Stimulated activated memory B cell treated with anti-CD40 and anti-IgM and Interleukin-4, amounts not matched to agents 10 μg/mL and 1 μg/mL and 100 μg/mL, for 72 hours (primary cell): ENCODE measurements at places on chromosomes 5 and 9.
A peak's percentile ranks its signal among the peaks of the same experiment; 100 is the strongest.

- H3K27ac ChIP-seq: no peak overlapping the region
- no peak overlapping the region for H3K4me3 ChIP-seq
- ATAC-seq: no peak
- H3K4me1 ChIP-seq: no peaks in the 10 kb centered on the region
These were observed 187.3 kb downstream of the HTR1A start for GRCh38 chr5:63774939-63775338.

DNA sequence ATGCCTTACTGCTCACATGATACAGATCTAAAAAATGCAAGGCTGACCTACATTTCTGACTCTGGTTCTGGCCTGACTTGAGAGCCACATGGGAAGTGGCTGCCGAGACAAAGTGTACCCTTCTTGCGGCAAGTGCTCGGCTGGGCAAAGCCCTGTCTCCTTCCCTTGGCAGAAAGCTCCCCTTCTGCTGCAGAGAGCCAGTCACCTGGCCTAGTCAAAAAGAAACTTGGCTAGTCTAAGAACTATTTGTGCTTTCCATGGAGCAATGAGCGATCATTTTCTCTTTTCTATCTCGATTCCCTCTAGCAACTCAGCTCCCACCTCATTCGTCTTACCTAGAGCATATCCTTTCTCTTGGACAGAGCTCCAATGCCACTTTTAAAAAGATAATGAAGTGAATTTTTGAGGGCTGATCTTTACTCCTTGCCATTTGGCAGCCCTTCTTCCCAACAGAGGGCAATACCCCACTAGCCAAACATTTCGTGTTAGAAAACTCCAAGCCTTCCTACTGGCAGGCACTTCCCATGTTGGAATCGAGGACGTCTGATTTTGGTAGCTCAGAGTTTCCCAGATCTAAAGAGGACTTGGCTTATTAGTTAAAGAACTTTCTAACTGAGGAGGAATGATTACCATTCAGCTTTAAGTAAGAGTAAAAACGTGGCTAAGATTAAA is 108.1 kb upstream of the PRRC1 start:
- peaks cover 7% of the 10 kb centered on the region for H3K4me1 ChIP-seq
- H3K27me3 ChIP-seq: peaks cover 15% of the 10 kb centered on the region
- ATAC-seq: no peak
- no peaks in the 10 kb centered on the region for H3K36me3 ChIP-seq
- H3K27ac ChIP-seq: no peak overlapping the region
- no peak overlapping the region for H3K4me3 ChIP-seq

DNA sequence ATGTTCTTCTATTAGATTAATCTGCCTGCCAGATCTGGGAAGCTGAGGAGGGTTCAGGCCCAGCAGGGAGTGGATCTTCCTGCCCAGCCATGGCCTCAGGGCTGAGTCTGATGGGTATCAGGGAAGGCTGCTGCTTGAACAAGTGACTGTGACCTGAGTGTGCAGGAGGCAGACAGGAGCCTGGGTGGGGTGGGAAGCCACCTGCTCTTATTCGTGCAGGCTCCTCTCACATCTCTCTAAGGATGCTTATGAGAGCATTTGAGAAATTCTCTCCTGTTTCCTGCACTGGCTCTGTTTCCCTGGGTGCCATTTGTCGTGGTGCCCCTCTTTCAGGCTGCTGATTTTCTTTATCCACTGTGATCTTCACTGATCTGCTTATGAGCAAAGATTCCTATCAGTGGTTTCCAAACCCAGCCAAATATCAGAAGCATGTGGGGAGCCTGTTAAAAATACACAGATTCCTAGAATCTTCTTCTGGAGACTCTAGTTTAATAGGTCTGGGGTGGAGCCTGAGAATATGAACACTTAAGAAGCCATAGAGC is 2.1 kb downstream of the RGS3 start:
- no peaks in the 10 kb centered on the region for H3K4me1 ChIP-seq
- no peak overlapping the region for H3K27ac ChIP-seq
- ATAC-seq: no peak
- no peak overlapping the region for H3K4me3 ChIP-seq
- no peaks in the 10 kb centered on the region for H3K27me3 ChIP-seq
- no peaks in the 10 kb centered on the region for H3K36me3 ChIP-seq

GRCh38 chr5:926417-927171 is 33.9 kb downstream of the TRIP13 start:
- no peaks in the 10 kb centered on the region for H3K36me3 ChIP-seq
- peaks cover 14% of the 10 kb centered on the region for H3K4me1 ChIP-seq
- H3K27me3 ChIP-seq: peaks cover 53% of the 10 kb centered on the region
- ATAC-seq: peak; percentile 42
- no peak overlapping the region for H3K27ac ChIP-seq

GRCh38 chr9:8447601-8448000 is 648.0 kb upstream of the DMAC1 start:
- no peaks in the 10 kb centered on the region for H3K27me3 ChIP-seq
- H3K36me3 ChIP-seq: no peaks in the 10 kb centered on the region
- no peak for ATAC-seq
- no peak overlapping the region for H3K4me3 ChIP-seq

GRCh38 chr5:143435210-143435657 is 31.7 kb upstream of the NR3C1 start:
- H3K4me3 ChIP-seq: peak overlapping the region; percentile 82
- H3K36me3 ChIP-seq: no peaks in the 10 kb centered on the region
- H3K4me1 ChIP-seq: peaks cover 51% of the 10 kb centered on the region
- no peaks in the 10 kb centered on the region for H3K27me3 ChIP-seq
- peak; percentile 96 for ATAC-seq

DNA sequence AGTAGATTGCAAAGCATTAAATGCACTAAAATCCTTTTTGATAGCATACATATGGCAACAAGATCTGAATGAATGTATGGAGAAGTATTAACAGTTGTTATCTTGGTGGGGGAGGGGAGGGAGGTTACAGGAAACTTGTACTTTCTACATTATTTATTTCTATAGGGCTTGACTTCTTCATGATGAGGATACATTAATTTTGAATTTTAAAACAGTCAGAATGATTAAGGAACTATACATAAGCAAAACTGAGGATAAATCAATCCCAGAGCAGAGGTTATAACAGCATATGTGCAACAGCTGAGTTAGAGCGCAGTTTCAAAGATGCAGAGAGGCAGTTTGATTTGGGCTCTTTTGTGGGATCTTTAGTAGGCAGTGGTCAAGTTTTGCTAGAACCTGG is 23.9 kb upstream of the SMAD5 start:
- no peak overlapping the region for H3K4me3 ChIP-seq
- no peak overlapping the region for H3K27ac ChIP-seq
- no peaks in the 10 kb centered on the region for H3K36me3 ChIP-seq
- no peak for ATAC-seq
- no peaks in the 10 kb centered on the region for H3K4me1 ChIP-seq
- no peaks in the 10 kb centered on the region for H3K27me3 ChIP-seq

GRCh38 chr9:71629578-71630215 is 138.6 kb downstream of the CEMIP2 start:
- H3K27ac ChIP-seq: no peak overlapping the region
- H3K4me1 ChIP-seq: no peaks in the 10 kb centered on the region
- no peak overlapping the region for H3K4me3 ChIP-seq
- peaks cover 19% of the 10 kb centered on the region for H3K27me3 ChIP-seq
- H3K36me3 ChIP-seq: no peaks in the 10 kb centered on the region

DNA sequence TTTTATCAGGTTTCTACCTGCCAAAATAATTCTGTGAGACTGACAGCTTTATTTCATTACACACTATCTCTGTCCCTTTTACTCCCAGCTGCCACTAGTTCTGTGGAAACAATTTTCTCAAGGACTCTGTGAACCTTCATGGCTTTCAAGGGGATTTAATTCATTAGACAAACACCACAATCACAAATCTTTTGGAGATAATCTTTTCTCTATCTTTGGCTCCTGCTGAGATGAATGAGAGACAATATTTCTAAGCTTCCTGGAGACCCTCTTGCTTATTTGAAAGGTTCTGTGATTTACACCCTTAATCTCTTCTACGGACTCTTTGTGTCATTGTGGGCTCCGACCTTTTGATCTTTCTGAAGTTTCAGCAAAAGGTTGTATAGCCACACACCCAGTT is 222.6 kb downstream of the PRDM9 start:
- no peak overlapping the region for H3K27ac ChIP-seq
- no peaks in the 10 kb centered on the region for H3K4me1 ChIP-seq
- no peak for ATAC-seq
- no peaks in the 10 kb centered on the region for H3K27me3 ChIP-seq
- H3K4me3 ChIP-seq: no peak overlapping the region

GRCh38 chr5:34495178-34495577 is 160.9 kb upstream of the RAI14 start:
- no peak overlapping the region for H3K4me3 ChIP-seq
- ATAC-seq: no peak
- peaks cover 9% of the 10 kb centered on the region for H3K27me3 ChIP-seq
- peaks cover 17% of the 10 kb centered on the region for H3K4me1 ChIP-seq
- no peak overlapping the region for H3K27ac ChIP-seq

DNA sequence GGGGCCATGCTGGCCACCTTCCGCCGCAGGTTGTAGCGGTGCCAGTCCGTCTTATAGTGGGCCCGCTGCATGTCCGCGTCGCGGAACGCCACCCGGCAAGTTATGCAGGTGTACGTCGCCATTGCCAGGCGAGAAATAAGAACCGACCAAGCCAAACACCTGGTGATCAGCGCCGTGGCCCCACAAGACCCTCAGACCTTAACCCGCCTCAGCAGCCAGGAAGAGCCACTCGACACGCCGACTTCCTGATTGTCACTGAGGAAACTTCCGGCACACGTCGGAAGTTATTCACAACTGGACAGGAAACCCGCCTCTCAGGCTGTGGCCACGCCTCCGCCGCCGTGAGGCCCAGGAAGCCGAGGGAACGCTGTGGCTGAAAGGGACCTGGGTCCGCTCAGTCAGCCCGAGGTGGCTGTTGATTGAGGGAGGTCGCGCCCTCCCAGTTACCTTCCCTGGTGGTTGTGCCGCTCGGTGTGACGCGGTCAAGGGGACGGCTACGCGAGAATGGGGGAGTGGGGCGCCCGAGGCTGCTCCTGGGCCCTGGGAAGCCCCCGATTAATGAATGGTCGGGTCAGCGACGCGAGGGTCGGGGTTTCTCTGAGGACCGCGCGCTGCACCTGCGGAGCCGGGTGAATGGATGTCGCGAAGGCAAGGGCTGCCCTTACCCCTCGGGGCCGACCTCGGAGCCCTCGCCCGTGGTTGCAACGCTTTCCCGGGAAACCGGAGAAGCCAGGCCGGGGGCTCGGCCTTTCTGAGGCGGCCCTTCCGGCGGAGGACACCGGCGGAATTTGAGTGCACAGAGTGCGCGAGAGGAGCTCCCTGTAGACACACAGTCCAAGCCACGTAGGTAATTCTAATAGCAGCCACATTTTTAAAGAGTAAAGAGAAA is at the start of gene ZNF622:
ZNF622 (minus strand) TSS at position 257 of the 889 bp plus-strand sequence; CDS start at position 122, 135 bp downstream.
- ATAC-seq: peak; percentile 97
- H3K4me1 ChIP-seq: peaks cover 55% of the 10 kb centered on the region
- H3K27me3 ChIP-seq: no peaks in the 10 kb centered on the region
- peak within 1 kb of the TSS; percentile 98 for H3K27ac ChIP-seq
- peaks cover 31% of the 10 kb centered on the region for H3K36me3 ChIP-seq

- no peak overlapping the region for H3K27ac ChIP-seq
- H3K36me3 ChIP-seq: no peaks in the 10 kb centered on the region
- peaks cover 1% of the 10 kb centered on the region for H3K4me1 ChIP-seq
- ATAC-seq: no peak
- H3K4me3 ChIP-seq: no peak overlapping the region
These were observed 90.4 kb downstream of the PGM5 start for GRCh38 chr9:68446836-68447235.

- H3K27ac ChIP-seq: peak overlapping the region; percentile 98
- H3K4me1 ChIP-seq: peaks cover 94% of the 10 kb centered on the region
- peak overlapping the region; percentile 29 for H3K4me3 ChIP-seq
These were observed 24.2 kb downstream of the NEK6 start for GRCh38 chr9:124281931-124282371.

DNA sequence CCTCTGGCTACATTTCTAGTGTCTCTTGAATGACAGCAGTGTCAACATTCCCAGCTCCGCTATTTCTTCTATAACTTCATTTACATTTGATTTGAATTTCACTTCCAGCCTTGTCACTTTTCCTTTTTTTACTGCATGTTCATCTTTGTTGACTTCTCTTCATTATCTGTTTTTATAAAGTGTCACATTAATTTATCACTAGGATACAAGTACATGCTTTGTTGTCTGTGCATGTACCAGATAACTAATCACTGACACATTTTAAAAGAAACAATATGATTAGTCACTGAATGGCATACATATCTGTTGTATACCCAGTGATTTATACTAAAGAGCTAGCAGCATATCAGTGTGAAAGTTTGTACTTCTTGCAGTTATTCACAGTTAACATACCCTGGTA is 29.1 kb downstream of the ARSK start:
- no peak for ATAC-seq
- no peaks in the 10 kb centered on the region for H3K4me1 ChIP-seq
- H3K4me3 ChIP-seq: no peak overlapping the region
- no peak overlapping the region for H3K27ac ChIP-seq
